ENCODE measurements at places on chromosomes 11 and 22.

DNA sequence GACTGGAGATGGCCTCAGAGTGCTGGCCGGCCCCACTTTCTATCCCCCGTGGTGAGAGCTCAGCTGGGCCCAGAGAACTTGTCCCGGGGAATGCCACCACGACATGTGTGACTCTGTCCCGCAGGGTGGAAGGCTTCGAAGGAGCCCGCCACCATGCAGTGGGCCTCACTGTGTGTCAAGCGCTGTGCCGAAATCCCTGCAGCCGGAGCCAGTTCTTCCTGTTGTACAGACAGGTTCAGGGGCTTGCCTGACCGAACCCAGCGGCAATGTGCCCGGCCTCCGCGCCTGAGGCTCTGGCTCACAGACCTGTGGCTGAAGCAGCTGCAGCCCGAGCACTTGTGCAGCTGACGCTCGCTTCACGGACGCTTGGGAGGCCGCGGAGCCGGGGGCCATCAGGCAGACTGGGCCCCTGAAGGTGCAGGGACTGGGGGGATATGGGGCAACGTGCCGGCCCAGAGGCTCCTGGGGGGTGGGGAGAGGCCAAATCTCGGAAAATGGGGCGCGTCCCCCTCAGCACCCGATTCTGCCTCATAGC, 650 bp downstream of the PPM1F start:
- DNase-seq: peak; percentile 61

DNA sequence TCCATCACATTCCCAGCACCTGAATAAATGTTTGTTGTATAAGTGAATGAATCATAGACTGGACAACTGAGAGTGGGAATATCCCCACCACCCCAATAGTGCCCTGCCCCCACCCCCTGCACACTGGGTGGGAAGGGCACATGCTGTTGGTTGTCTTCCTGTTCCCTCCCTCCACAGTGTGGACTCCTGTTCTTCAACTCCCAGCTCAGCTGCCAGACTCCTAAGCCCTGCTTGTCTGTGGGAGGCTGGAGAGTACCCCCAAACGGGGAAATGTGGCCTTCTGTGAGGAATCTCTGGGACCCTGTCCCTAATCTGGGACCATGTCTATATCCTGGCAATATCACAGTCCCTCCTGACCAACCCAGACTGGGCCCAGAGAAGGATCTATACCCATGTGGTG, 5.5 kb upstream of the MYOD1 start:
- no peak for DNase-seq

GRCh38 chr11:11449327-11449726, 96.3 kb upstream of the CSNK2A3 start:
- no peak for DNase-seq

DNA sequence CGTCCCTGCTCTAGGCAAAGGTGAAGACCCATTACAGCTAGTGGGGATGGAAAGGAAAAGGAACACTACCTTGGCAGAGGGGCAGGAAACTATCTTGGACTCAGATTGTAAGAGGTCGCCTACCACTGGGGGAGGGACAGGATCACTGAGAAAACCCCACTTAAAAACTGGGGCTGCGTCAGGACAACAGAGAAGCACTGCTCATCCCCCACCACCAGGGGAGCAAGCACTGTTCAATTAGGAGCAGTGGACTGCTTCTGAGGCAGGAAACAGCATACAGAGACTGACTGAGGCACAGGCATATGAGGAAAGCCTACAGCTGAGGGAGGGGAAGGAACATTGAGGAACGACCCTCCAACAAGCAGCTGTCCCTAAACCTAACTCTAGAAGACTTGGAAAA, 20.8 kb upstream of the DLAT start:
- peak; percentile 17 for DNase-seq
